SK-N-SH (cell line): ENCODE measurements at places on chromosomes 12 and 14.

- DNase-seq: no peak
Observed at GRCh38 chr14:40197344-40197743, 765.1 kb upstream of the FBXO33 start.

GRCh38 chr12:56987551-56988053, 18.7 kb downstream of the ZBTB39 start:
- DNase-seq: peak; percentile 84

- no peak for DNase-seq
Observed at GRCh38 chr12:114998750-114999128, 314.8 kb upstream of the TBX3 start.

- DNase-seq: no peak
Observed at GRCh38 chr14:92928258-92928629, 5.3 kb downstream of the CHGA start.

GRCh38 chr12:95257541-95257940, 39.9 kb downstream of the VEZT start:
- DNase-seq: no peak

DNA sequence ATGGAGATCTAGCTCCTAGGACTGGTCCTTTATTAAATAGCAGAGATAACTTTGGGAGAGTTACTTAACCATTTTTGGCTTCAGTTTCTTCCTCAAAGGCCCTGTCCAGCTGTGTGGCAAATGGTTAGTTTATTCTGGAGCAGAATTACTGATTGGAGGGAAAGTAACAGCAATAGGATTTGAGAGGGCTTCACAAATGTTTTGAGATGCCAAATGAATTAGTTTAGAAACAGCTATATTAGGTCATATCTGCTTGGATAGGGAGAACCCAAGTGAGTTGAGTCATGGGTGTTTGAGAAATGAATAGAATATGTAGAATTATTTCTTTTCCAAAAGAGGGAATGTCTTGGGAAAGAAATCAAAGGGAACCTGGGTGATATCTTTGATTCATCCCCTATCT, 17.5 kb downstream of the RASSF3 start:
- no peak for DNase-seq
